ENCODE measurements at places on chromosomes 11 and 22. TPM values are rescaled to one million over a fixed set of nuclear protein-coding genes. Genes with fewer than 3 reads are reported as not detected.

The MB gene
- total RNA-seq: not detected

The KCNJ1 gene
- total RNA-seq: not detected

The FBLN1 gene
- total RNA-seq: not detected

- no peak overlapping the region for H3K27ac ChIP-seq
- H3K4me3 ChIP-seq: no peak overlapping the region
- H3K36me3 ChIP-seq: peaks cover 27% of the 10 kb centered on the region
- no peak for DNase-seq
- no peaks in the 10 kb centered on the region for H3K27me3 ChIP-seq
Measured at GRCh38 chr11:76526878-76527277, 82.1 kb downstream of the EMSY start.

DNA sequence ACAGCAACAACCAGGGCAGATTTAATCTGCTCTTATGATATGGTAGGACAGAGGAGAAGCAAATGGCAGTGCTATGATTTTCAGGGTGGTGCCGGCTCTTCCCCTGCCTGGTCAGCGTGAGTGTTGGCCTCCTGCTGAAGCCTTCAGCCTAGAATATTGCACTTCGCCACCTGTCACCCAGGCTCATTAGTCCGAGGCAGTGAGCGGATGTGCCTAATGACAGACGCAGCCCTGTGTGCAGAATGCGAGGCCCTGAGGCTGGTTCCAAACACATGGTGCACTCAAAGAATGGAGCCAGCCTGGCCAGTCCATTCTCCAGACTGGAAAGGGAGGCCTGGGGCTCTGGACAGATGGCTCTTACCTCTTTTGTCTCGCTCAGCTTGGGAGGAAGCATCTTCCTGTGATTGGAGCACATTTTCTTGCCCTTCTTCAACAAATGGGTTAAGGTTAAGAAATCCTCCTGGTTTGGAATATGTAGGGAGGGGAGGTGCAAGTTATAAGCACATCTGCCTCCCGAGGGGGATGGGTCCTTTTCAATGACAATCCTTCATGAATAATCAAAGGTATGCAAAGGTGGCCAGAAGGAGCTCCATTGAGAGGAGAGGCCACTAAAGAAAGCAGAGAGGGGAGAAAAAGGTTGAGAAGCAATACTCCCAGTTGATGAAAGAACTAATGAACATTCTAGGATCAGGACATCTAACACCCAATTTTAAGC, 39.7 kb upstream of the GALNT18 start:
- H3K4me3 ChIP-seq: no peak overlapping the region
- DNase-seq: no peak

DNA sequence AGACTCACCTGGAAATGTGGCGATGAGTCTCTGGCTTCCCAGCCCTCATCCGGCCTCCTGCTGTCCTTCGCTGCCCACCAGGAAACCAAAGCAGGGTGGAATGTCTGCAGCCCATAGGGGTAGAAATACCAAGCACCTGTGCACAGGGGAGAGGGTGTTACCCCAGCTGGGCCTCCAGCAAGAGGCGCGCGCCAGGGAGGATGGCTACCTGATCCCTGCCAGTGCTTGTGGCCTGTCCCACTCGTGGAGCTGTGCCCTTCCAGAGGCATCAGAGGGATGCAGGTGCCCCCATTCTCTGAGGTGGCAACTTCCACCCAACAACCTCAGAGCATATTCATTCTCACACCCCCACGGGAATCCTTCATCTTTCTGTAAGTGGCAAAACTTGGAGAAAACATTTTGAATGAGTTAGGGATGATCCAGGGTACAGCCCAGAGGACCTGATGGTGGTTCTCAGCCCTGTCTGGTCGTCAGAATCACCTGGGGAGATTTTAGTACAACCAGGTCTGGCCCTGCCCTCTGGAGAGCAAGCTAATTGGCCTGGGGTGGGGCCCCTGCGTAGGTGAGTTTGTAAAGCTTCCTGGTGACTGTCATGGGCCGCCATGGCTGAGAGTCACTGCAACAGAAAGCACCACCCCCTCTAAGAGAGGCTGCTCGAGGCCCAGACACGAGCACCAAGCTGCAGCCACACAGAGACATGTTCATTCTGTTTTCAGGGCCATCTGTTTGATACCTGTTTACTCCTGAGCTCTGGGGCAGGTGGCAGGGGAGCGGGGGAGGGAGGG, 9.9 kb downstream of the SUN2 start:
- peaks cover 57% of the 10 kb centered on the region for H3K36me3 ChIP-seq
- no peak overlapping the region for H3K4me3 ChIP-seq
- DNase-seq: no peak
- peaks cover 19% of the 10 kb centered on the region for H3K4me1 ChIP-seq

DNA sequence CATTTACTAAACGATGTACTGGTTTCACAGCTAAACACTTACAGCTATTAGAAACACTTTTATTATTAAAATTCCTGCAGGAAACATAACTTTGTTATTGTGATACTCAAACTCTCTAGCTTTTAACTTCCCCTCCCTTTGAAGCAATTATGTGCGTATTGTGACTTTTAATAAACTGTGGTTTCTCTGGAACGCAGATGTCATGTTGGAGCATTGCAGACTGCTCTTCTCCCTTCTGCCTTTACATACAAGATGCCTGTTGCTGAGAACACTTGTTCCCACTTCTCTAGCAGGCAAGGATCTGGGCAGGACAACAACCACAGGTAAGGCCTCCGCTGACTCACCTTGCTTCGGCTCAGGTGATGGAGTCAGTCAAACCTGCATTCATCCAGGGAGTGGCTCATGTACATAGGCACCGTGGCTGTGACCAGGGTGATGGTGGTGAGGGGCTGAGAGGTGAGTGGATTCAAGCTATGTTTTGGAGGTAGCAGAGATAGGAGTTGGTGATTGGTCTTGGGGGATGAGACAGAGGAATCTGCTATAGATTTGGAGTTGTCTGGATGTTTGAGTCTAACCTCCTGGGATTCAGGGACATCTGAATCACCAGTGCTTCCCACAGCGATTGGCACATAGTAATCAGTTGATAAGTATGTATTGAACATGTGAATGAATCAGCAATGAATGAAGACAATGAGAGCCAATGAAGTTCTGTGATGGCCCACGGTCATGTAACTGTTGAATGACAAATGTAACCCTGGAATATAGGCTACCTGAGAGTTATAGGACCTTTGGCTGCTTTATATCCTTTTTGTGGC, 106.0 kb downstream of the ADAMTS15 start:
- H3K4me3 ChIP-seq: no peak overlapping the region
- H3K27ac ChIP-seq: no peak overlapping the region
- no peaks in the 10 kb centered on the region for H3K36me3 ChIP-seq
- DNase-seq: no peak
- no peaks in the 10 kb centered on the region for H3K4me1 ChIP-seq

DNA sequence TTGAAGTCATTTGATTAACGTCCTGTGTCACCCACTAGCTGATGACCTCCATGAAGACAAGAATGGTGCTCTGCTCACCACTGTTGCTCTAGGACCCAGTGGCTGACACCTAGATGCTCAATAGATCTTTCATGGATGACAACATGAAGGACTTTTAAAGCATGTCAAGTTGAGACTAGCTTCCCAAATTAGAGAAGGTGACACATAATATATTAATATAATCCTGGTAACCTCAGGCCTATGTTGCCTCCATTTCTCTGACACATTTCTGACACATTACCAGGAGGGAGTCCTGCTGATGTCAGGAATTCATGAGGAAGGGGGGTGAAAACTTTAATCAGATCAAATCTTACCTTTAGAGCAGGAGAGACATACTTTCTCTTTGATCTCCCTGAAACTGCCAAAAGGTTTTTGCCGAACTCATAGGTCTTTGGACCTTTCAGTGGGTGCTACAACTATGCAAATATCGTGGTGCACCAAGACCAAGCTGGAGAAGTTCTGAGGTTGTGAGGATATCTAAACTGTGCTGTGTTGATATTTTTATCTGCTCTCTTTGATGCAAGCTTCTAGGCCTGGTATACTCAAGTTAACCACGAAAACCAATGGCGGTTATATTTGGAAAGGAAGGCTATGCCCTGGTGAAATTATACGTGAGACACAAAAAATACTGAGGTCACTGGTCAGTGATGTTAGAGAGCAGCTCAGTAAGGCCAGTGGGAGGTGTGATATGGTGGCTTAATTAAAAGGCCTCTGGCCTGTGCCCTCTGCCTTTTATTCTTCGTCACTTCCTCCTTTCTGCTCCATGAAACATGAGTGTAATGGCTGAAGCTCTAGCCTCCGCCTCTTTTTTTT, 13.2 kb upstream of the AMPD3 start:
- H3K4me1 ChIP-seq: peaks cover 33% of the 10 kb centered on the region
- no peak for DNase-seq

DNA sequence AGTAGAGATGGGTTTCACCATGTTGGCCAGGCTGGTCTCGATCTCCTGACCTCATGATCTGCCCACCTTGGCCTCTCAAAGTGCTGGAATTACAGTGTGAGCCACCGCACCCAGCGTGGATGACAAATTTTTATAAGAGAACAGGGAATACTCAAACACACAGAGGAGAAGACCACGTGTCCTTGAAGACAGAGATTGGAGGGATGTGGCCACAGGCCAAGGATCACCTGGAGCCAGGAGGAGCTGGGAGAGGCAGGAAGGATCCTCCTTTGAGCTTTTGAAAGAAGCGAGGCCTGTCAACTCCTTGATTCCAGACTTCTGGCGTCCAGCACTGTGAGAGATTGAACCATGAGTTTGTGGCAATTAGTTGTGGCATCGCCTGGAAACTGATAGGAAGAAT, 1049.5 kb downstream of the TBC1D22A start:
- no peaks in the 10 kb centered on the region for H3K36me3 ChIP-seq
- no peak for DNase-seq
- H3K4me1 ChIP-seq: no peaks in the 10 kb centered on the region
- H3K4me3 ChIP-seq: no peak overlapping the region

DNA sequence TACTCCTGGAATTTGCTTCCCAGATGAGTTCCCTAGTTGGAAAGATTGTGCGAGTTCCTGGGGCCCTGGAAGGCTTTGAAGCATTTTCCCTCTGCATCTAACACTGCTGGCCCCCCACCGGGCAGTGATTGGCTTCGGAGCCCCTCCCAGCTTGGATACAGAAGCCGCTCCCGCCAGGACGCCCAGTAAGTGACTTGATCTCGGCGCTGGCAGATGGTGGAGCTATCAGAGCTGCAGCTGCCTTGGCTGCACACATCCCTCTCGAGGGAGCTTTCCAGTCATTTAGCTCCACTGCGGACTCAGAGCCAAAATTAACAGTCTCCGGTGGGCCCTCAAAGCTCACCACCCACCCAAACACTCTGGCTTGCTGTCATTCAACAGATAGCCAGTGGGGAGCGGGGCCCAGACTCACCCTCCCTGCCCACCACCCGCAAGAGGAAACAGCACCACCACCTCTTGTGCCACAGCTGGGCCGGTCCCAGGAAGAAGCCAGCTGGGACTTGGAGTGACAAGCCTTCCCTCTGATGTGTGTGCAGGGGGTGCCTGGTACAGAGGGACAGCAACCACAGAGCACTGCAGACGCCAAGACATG, 162.3 kb downstream of the TRIM29 start:
- H3K27me3 ChIP-seq: peaks cover 7% of the 10 kb centered on the region
- no peak for DNase-seq
- no peak overlapping the region for H3K27ac ChIP-seq
- no peaks in the 10 kb centered on the region for H3K36me3 ChIP-seq
